ENCODE measurements at places on chromosomes 1 and 21.

DNA sequence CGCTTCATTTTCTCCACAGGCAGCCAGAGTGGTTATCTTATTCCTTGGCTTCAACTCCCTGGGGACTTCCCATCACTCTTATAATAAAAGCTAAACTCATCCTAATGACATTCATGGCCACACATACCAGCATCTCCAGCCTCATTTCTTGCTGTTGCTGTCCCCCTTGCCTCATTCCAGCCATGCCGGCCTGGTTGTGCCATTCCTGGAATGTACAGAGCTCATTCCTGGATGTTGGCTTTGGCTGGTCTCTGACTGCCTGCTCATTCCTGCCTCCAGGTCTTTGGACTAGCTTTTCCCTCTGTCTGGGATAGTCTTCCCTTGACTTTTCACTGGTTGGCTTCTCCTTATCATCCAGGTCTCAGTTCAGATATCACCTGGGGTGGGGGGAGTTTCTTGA lies 2.4 kb upstream of the PEF1 start:
- DNase-seq, result no peak
- H3K36me3 ChIP-seq, result no peaks in the 10 kb centered on the region

DNA sequence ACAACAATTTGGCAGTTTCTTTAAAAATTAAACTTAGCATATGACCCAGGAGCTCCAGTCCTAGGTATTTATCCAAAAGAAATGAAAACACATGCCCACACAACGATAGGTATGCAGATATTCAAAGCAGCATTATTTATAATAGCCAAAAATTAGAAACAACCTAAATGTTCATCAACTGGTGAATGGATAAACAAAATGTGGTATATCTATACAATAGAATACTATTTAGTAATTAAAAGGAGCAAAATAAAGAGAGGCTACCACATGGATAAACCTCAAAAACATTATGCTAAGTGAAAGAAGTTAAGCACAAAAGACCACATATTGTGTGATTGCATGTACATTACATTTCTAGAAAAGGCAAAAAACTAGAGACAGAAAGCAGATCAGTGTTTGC lies 51.3 kb downstream of the ROR1 start:
- no peak overlapping the region for H3K4me3 ChIP-seq
- no peak overlapping the region for H3K27ac ChIP-seq
- H3K27me3 ChIP-seq, result no peaks in the 10 kb centered on the region
- DNase-seq, result no peak

DNA sequence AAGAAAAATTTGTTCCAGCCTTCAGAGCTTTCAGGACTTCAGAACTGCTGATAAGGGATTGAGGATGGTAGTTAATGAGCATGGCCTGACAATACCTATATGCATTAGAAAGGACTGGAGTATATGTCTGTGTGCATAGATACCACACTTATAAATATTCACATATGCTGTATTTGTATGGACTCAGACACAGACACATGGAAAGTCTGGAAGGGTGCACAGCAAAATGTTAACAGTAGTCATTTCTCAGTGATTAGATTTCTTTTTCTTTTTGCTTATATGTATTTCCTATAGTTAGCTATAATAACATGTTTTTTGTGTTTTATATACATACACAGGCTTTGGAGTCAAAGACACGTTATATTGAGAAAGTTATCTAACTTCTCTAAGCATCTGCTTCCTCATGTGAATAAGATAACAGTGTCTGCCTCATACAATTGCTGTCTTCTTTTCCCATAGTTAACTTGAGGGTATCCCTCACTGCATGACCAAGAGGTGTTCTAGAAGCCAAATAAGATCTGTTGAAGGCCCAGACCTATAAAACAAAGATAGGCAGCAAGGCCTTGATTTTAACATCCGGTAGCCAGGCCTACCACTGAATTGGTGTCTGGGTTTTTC lies 31.3 kb downstream of the INPP5B start:
- H3K4me1 ChIP-seq, result no peaks in the 10 kb centered on the region
- H3K27ac ChIP-seq, result no peak overlapping the region
- H3K4me3 ChIP-seq, result no peak overlapping the region
- DNase-seq, result no peak
- no peaks in the 10 kb centered on the region for H3K27me3 ChIP-seq
- H3K36me3 ChIP-seq, result no peaks in the 10 kb centered on the region

DNA sequence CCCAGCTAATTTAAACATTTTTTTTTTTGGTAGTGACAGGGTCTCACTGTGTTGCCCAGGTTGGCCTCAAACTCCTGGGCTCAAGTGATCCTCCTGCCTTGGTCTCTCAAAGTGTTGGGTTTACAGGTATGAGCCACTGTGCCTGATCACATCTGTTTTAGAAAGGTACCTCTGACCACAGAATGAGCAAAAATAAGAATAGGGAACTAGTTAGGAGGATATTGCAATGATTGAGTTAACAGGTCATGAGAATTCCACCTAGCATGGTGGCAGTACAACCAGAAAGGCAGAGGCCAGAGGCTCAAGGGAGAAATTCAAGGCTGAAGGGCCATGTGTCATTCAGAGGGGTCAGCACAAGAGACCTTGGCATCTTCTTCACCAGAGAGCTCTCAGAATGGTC lies 49.6 kb downstream of the ELAPOR1 start:
- H3K36me3 ChIP-seq, result no peaks in the 10 kb centered on the region
- H3K27ac ChIP-seq, result no peak overlapping the region
- no peak for DNase-seq
- H3K27me3 ChIP-seq, result no peaks in the 10 kb centered on the region
- H3K4me3 ChIP-seq, result no peak overlapping the region

- no peak overlapping the region for H3K27ac ChIP-seq
- H3K27me3 ChIP-seq, result peaks cover 8% of the 10 kb centered on the region
- no peak overlapping the region for H3K4me3 ChIP-seq
Observed at GRCh38 chr1:117683571-117684285, 77.9 kb downstream of the TENT5C start.

DNA sequence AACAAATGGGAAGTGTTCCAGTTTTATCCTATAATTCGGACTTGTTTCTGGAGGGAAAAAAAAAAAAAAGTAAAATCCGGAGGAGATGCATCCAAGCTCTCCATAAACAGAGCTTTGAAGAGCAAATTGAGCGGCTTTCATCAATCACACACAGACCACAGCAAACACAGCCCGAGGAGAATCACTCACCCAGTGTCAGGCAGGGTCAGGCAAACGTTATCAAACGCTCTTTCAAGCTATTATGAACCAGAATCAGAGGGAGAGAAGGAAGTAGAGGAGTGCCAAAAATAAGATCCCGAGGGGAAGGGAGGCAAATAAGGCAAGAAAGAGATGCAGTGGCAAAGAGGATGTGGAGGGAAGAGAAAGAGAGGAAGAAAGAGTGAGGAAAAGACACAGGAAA lies 188.3 kb upstream of the CAMK1G start:
- no peak overlapping the region for H3K4me3 ChIP-seq
- H3K27ac ChIP-seq, result peak overlapping the region; percentile 17
- H3K36me3 ChIP-seq, result no peaks in the 10 kb centered on the region
- DNase-seq, result no peak
- H3K4me1 ChIP-seq, result peaks cover 40% of the 10 kb centered on the region

- peak overlapping the region; percentile 50 for H3K27ac ChIP-seq
- no peaks in the 10 kb centered on the region for H3K36me3 ChIP-seq
- H3K4me1 ChIP-seq, result peaks cover 61% of the 10 kb centered on the region
- DNase-seq, result no peak
- peaks cover 4% of the 10 kb centered on the region for H3K27me3 ChIP-seq
Observed at GRCh38 chr1:22332795-22333499, 118.7 kb upstream of the ZBTB40 start.

GRCh38 chr1:23551849-23552248 lies 7.5 kb downstream of the ID3 start:
- no peak overlapping the region for H3K4me3 ChIP-seq
- no peak for DNase-seq
- H3K4me1 ChIP-seq, result peaks cover 67% of the 10 kb centered on the region
- no peaks in the 10 kb centered on the region for H3K27me3 ChIP-seq
- peaks cover under 1% of the 10 kb centered on the region for H3K36me3 ChIP-seq

DNA sequence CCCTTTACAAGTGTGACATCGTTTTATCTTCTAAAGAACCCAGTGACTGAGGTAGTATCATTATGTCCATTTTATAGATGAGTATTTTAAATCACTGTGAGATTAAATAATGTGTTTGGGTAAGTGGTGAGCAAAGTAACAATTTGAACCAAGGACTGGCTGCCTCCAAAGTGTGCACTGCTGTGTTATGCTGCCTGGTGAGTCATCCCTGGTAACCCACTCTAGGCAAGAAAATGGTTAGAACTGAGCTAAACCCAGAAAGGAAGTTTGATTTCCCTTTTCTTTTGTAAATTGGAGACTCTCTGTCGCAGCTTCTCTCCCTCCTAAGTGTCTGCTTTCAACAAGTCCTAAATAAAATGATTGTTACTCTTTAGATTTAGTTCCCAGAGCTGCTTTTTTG lies 342.8 kb upstream of the KAZN start:
- H3K4me1 ChIP-seq, result no peaks in the 10 kb centered on the region
- DNase-seq, result no peak
- H3K36me3 ChIP-seq, result no peaks in the 10 kb centered on the region
- H3K4me3 ChIP-seq, result no peak overlapping the region
- H3K27me3 ChIP-seq, result peaks cover 32% of the 10 kb centered on the region

DNA sequence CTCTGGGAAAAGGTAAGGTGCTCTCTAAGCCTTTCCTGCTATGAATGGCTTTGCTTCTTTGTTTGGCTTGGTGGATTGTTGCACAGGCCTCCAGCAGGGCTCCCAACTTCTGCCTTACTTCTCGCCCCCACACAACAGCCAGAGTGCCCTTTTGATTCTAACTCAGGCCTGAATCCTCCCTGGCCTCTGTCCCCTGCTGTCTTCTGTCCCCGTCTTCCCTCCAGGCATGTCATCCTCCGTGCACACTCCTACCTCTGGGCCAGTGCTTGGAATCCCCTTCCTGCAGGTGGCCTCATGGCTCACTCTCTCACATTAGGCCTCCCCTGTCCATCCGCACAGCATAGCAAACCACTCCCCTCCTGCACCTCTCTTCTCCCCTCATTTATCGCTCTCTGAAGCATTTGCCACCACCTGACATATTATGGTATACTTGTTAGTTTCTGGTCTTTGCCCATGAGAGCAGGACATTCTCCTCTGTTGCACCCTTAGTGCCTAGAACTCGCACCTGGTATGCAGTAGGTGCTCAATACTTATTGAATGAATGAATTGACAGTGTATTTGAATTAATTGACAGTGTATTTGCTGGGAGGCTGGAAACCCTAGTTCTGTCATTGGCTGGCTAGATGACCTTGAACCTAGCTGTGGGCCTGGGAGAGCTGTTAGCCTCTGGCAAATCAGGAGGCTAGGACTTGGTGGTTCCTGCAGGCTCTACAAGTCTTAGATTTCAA lies 2.9 kb downstream of the ZDHHC18 start:
- peaks cover 42% of the 10 kb centered on the region for H3K4me1 ChIP-seq
- DNase-seq, result no peak
- peak overlapping the region; percentile 15 for H3K4me3 ChIP-seq
- H3K27me3 ChIP-seq, result no peaks in the 10 kb centered on the region

DNA sequence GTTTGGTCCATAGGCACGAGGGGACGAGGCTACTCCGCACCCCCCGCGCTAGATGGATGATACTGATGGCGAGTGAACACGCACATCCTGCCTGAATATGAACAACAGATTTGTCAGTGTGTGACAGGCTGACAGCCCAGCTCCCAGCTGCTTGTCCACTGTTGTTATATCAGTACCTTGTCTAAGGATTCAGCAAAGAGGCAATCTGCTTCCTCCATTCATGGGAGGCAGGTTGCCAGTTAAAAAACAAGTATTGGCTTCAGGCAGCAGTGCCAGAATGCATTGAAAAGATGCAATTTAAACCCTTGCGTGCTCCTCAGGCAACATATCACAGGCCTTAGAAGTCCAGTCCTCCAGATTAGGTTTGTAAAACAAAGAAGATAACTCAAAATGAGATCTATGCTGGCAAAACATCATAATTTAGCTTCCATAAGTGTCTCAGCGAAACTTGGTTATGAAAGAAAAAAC lies 223.3 kb downstream of the GPATCH2 start:
- H3K36me3 ChIP-seq, result no peaks in the 10 kb centered on the region
- H3K27ac ChIP-seq, result no peak overlapping the region
- H3K4me1 ChIP-seq, result peaks cover 6% of the 10 kb centered on the region
- peaks cover 3% of the 10 kb centered on the region for H3K27me3 ChIP-seq
- no peak overlapping the region for H3K4me3 ChIP-seq
